Activated CD4-positive, alpha-beta memory T cell treated with anti-CD3 and anti-CD28 coated beads for 36 hours (primary cell): ENCODE measurements at places on chromosomes 5 and 9. TPM values are rescaled to one million over a fixed set of nuclear protein-coding genes. Genes with fewer than 3 reads are reported as not detected.
A peak's percentile ranks its signal among the peaks of the same experiment; 100 is the strongest.

Gene RFESD
- 6.9 TPM for total RNA-seq

GRCh38 chr5:134090522-134090921, 24.0 kb upstream of the TCF7 start:
- no peaks in the 10 kb centered on the region for H3K36me3 ChIP-seq
- H3K4me1 ChIP-seq = peaks cover 77% of the 10 kb centered on the region
- H3K27me3 ChIP-seq = peaks cover 2% of the 10 kb centered on the region
- DNase-seq = peak; percentile 60
- H3K4me3 ChIP-seq = peak overlapping the region; percentile 6

Gene ZNF367
- 30.1 TPM for total RNA-seq

DNA sequence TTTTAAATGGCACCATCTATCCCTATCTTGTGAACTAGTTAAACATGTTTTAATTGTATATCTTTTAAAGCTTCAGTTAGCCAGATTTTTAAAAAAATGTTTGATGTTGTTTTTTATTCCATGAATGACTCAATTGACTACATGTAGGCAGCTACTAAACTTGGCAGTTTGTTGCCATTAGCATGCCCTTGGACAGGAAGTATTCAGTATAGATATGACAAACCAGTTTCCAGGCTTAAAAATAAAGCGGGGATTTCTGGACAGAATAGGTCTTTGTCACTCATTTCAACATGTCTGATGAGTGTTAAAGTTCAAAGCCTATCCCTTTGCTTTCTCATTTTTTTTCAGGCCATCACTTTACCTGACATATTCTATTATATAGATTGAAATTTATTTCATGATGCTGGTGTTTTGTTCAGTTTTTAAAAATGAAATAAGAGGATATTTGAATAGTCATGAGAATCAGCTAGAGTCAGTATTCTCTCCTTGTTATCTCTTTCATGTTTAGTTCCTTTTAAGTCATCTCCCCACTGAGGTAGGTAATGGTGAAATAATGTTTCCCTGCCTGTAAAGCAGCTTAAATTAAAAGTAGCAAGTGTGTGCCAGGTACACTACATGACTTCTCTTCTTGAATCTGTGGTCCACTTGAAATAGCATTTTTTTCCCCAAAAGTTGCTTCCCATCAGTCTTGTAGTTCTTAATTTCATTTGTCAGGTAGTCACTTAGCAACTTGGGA, 11.9 kb downstream of the TNFAIP8 start:
- peaks cover 61% of the 10 kb centered on the region for H3K36me3 ChIP-seq
- peaks cover 83% of the 10 kb centered on the region for H3K4me1 ChIP-seq
- no peak for DNase-seq
- H3K27ac ChIP-seq = peak overlapping the region; percentile 90
- H3K27me3 ChIP-seq = no peaks in the 10 kb centered on the region
- peak overlapping the region; percentile 55 for H3K4me3 ChIP-seq

Gene DTWD2
- total RNA-seq = 2.8 TPM

DNA sequence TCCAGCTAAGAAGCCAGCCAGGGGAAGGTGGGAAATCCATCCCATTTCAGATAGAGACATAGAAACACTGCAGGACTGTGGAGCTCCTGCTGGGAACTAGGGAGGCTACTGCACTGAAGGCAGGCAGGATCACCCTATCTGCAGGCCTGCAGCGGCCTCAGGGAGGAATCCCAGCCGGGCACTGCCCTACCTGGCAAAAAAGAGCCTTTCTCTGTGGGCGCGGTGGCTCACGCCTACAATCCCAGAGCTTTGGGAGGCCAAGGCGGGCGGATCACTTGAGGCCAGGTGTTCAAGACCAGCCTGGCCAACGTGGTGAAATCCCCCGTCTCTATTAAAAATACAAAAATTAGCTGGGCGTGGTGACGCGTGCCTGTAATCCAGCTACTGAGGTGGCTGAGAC, 71.4 kb upstream of the PHYKPL start:
- H3K36me3 ChIP-seq = no peaks in the 10 kb centered on the region
- DNase-seq = no peak
- no peaks in the 10 kb centered on the region for H3K4me1 ChIP-seq
- no peak overlapping the region for H3K27ac ChIP-seq

DNA sequence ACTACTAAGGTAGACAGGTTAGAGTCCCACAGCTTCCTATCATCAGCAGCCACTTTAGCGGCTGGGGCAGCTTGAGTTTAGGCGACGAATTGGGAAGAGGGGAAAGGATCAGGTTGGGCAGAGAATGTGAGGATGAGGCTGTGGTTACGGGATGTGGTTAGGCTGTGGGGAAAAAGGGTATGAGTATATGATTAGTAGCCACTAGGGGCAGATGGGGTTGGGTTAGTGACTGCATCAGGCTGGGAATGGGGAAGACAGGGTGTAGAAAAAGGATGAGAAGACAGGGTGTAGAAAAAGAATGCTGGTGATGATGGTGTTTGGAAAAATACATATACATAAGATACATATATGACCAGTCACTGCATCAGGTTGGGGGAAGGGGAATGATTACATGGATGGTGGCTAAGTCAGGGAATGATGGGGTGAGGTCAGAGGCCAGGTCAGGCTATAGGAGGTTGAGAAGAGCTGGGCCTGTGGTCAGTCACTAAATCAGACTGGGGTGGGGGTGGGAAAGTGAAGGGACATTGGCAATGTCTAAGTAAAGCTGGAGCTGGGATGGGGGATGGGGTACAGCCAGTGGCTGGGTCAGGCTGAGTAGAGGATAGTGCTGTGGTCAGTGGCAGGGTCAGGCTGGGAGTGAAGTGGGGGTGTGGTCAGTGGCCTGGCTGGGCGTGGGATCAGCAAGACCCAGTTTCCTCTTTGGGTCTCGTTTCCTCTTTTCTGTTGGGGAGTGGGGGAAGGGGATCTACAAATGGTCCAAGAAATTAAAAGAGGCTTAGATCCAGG, 2.1 kb downstream of the TLN1 start:
- no peak overlapping the region for H3K27ac ChIP-seq
- peak; percentile 59 for DNase-seq
- H3K4me3 ChIP-seq = no peak overlapping the region
- no peaks in the 10 kb centered on the region for H3K27me3 ChIP-seq

Gene TMEM174
- total RNA-seq = not detected
